Endothelial cell (in vitro differentiated cells): ENCODE measurements at places on chromosomes 4 and X. TPM values are rescaled to one million over a fixed set of nuclear protein-coding genes. Genes with fewer than 3 reads are reported as not detected.

Gene FAM241A
- total RNA-seq = 15.6 TPM

Gene GLRA2
- not detected for total RNA-seq

Gene AKAP14
- total RNA-seq = not detected

Gene GPC3
- 4.7 TPM for total RNA-seq

Gene ATOH1
- total RNA-seq = not detected

Gene ESX1
- not detected for total RNA-seq

Gene BMPR1B
- 5.4 TPM for total RNA-seq

Gene TMEM154
- 6.7 TPM for total RNA-seq

Gene FAM47A
- not detected for total RNA-seq

Gene FAT4
- total RNA-seq = 92.8 TPM

Gene PABPC1L2B
- total RNA-seq = 9.4 TPM

Gene ZMAT1
- 7.3 TPM for total RNA-seq

Gene ZFP92
- total RNA-seq = 0.49 TPM

Gene TGIF2LX
- not detected for total RNA-seq

Gene XK
- total RNA-seq = 0.31 TPM

Gene SLIT2
- total RNA-seq = 8.1 TPM

Gene CT55
- 0.21 TPM for total RNA-seq
